ENCODE measurements at places on chromosomes 2 and 18. TPM values are rescaled to one million over a fixed set of nuclear protein-coding genes. Genes with fewer than 3 reads are reported as not detected.

- no peak for DNase-seq
- H3K4me1 ChIP-seq = no peaks in the 10 kb centered on the region
- no peaks in the 10 kb centered on the region for H3K27me3 ChIP-seq
- no peaks in the 10 kb centered on the region for H3K36me3 ChIP-seq
Observed at GRCh38 chr2:132366421-132367180, 50.0 kb upstream of the GPR39 start.

DNA sequence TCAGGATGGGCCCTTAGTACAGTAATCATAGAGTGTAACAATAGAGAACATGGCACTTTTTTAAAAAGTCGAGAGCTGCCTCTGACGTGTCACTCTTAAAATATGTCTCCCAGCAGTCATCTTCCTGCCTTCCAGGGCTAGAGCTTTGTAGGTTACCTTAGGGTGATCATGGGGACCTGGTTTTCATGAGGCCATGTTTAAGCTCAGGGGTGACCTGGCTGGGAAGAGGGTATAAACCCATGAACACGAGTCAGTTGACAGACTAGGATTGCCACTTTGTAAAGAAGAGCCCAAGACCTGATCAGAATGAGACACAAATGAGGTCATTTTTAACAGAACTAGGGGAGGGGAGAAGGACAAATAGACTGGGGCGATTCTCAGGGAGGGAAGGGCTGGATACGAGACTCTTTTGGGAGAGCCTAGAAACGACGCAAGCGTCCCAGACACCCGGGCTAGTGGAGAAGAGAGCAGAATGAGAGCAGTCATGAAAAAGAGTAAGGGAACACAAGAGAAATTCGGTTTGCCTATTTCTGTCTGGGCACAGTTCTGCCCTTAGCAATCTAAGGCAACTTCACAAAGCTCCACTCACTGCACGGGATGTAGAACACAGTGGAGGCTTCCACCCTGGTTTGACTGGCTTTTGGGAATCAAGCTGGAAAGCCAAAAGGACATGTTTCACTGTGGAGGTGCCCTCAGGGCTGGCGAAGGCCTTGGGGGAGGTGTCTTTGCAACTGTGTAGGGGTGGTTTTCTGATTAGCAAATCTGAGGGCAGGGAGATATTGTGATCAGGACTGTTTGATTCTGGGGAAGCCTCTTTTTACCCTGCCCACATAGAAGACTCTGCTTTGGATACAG, 1.8 kb upstream of the RAB31 start:
- H3K4me1 ChIP-seq = no peaks in the 10 kb centered on the region
- no peaks in the 10 kb centered on the region for H3K27me3 ChIP-seq
- H3K4me3 ChIP-seq = no peak overlapping the region
- H3K27ac ChIP-seq = no peak overlapping the region
- peak; percentile 34 for DNase-seq
- no peaks in the 10 kb centered on the region for H3K36me3 ChIP-seq

- H3K27ac ChIP-seq = no peak overlapping the region
- H3K27me3 ChIP-seq = peaks cover 19% of the 10 kb centered on the region
- DNase-seq = no peak
- H3K4me3 ChIP-seq = no peak overlapping the region
Observed at GRCh38 chr2:176094349-176094748, 1.8 kb downstream of the HOXD13 start.

DNA sequence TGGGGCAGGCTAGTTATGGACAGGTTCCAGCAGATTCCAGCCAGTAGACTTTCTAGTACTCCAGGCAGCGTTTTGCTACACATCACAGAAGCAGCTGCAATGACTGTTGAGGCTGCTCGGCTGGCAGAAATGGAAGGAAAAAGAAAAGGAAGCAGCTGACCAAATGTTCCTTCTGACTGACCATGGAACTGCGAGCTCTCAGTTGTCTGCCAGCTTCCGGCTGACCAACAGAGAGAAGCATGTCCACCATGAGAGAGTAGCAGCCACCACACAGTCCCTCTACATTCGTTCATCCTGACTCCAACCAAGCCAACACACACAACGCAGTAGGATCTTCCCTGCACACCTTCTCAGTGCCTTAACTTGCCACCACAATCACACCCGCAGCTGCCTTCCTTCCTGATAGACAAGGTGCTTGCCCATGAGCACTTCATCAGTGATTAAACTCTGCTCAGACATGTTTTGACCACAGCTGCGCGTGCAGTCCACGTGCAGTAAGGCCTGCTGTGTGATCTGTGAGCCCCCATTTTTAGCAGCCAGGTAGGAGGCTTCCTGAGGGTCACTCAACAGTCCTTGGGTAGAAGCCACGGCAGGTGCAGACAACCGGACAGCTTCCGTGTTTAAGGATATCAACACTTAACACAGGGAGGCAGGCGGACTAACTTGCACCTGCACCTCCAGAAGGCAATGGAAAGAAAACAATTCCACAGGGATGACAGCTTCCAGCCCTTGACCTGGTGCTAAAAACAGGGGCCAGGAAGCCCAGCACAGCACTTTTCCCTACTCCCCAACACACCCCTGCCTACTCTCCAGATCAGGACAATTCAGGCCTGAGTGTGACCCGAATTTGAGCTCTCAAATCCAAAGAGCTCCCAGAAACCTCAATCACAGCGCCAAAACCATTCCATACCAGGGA, 996 bp downstream of the TGFBRAP1 start:
- peak overlapping the region; percentile 67 for H3K27ac ChIP-seq
- H3K27me3 ChIP-seq = no peaks in the 10 kb centered on the region
- H3K4me1 ChIP-seq = no peaks in the 10 kb centered on the region
- H3K36me3 ChIP-seq = no peaks in the 10 kb centered on the region

DNA sequence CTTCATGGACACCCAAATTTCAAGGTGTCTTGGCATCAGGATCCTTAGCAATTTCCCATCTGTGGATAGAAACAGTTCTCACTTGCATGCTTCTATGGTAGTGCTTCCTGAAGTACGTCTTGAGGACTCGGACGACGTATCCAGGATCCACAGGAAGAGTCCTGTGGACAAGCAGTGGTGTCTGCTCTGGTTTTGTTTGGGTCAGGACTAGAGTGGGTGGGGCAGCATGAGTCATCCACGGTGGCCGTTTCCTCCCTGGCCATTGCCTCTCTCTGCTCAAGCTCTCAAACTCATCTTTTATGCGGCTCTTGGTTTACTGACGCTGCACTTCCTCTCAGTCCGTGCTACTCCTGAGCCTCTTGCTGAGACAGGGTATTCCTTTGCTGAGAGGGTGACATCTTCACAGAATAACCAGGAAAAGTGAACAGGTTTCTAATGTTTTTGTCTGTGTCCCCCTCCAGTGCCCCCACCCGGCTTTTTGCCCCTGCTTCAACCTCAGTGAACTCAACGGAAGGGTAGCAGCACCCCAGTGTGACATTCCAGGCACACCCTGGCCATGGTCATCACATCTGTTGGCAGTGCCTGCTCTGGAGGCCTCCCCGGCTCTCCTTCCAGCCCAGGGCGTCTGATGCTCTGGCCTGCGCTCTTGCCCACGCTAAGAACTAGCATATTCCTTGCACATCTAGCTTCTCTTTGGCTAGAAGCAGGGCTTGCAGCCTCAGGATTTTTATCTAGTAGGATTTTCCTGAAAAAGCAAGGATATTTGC, 62.2 kb downstream of the ARMC9 start:
- no peak overlapping the region for H3K27ac ChIP-seq
- H3K4me1 ChIP-seq = no peaks in the 10 kb centered on the region
- H3K27me3 ChIP-seq = no peaks in the 10 kb centered on the region
- no peak for DNase-seq
- no peaks in the 10 kb centered on the region for H3K36me3 ChIP-seq

DNA sequence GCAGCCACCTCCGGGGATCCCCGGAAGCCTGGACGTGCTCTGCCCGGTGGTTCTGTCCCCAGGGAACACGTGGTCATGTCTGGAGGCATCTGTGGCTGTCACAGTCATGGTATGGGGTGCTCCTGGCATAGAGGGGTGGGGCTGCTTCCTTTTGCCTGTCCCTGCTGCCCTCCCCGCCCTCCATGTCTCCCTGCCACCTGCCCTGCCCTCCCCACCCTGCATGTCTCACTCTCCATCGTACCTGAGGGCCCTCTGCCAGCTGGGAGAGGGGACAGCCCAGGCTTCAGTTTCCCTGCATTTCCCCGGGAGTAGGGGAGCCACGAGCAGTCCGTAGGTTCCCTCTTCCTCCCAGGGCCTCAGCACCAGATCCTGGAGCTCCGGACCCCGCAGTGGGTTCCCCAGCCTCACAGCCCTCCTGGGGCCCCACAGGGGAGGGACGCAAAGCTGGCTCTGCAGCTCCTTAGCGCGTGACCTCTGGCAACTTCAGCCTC, 90.0 kb upstream of the CTDP1 start:
- H3K27ac ChIP-seq = no peak overlapping the region

DNA sequence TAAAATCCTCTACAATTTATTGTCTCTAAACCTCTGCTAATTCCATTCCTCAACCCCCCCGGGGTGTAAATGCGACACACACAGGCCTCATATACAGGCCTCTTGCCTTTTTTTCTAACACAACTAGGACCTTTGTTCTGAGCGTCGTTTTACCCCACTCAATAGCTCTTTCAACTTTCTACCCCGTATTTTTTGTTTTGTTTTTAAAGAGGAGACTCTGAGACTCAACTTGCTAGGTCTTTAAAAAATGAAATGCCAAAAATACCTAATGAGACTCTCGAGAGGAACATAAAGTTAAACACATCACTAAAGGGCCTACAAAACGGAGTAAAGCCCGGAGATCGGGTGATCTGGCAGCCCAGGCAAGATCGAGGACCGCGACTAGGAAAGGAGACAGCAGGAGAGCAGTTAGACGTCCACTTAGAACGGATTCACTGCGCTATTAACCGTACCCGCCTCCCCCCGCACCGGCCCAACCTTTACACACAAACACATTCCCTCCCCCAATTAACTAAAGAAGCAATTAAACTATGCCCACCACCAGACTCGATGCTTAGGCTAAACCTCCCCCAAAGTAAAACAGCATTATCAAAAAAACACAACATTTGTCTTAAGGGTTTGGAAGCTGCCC, 1.7 kb downstream of the TRIP12 start:
- no peaks in the 10 kb centered on the region for H3K27me3 ChIP-seq
- peak overlapping the region; percentile 71 for H3K4me3 ChIP-seq
- no peaks in the 10 kb centered on the region for H3K4me1 ChIP-seq
- no peaks in the 10 kb centered on the region for H3K36me3 ChIP-seq

GRCh38 chr2:12759248-12759647, 42.5 kb downstream of the TRIB2 start:
- no peak overlapping the region for H3K4me3 ChIP-seq
- DNase-seq = no peak
- H3K27me3 ChIP-seq = no peaks in the 10 kb centered on the region
- H3K27ac ChIP-seq = no peak overlapping the region
- no peaks in the 10 kb centered on the region for H3K4me1 ChIP-seq
- H3K36me3 ChIP-seq = no peaks in the 10 kb centered on the region

GRCh38 chr2:224987733-224988132, 54.5 kb downstream of the DOCK10 start:
- no peaks in the 10 kb centered on the region for H3K4me1 ChIP-seq
- no peaks in the 10 kb centered on the region for H3K36me3 ChIP-seq
- no peak overlapping the region for H3K27ac ChIP-seq
- H3K4me3 ChIP-seq = no peak overlapping the region
- no peak for DNase-seq

- no peaks in the 10 kb centered on the region for H3K36me3 ChIP-seq
- no peaks in the 10 kb centered on the region for H3K4me1 ChIP-seq
- no peak overlapping the region for H3K4me3 ChIP-seq
- no peak for DNase-seq
- H3K27me3 ChIP-seq = no peaks in the 10 kb centered on the region
Observed at GRCh38 chr2:120132190-120132589, 91.0 kb downstream of the TMEM185B start.

- H3K36me3 ChIP-seq = no peaks in the 10 kb centered on the region
- no peak for DNase-seq
- H3K27me3 ChIP-seq = peaks cover 12% of the 10 kb centered on the region
Observed at GRCh38 chr18:59272891-59273758, at the start of gene RAX. TSS of gene RAX (minus strand) at chr18:59273454. CDS start at chr18:59273206, 248 bp downstream.

Gene GIGYF2
- 31.8 TPM for total RNA-seq

DNA sequence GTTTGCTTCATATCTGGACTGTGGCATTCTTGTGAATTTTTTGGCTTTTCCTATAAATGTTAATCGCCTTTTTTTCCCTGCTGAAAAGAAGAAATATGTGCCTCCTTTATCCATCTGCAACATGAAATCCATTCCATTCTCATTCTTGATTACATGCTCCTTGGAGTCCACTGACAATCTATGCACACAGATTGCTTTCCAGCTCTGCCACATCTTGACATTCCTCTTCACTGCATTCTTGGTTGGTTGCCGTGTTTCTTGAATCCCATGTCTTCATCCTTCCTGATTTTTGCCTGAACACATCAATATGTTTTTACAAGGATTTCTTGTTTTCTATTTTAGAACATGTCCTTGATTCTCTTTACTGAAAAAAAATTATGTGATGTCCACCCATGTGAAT, 26.7 kb upstream of the BIRC6 start:
- DNase-seq = no peak
- no peaks in the 10 kb centered on the region for H3K27me3 ChIP-seq

DNA sequence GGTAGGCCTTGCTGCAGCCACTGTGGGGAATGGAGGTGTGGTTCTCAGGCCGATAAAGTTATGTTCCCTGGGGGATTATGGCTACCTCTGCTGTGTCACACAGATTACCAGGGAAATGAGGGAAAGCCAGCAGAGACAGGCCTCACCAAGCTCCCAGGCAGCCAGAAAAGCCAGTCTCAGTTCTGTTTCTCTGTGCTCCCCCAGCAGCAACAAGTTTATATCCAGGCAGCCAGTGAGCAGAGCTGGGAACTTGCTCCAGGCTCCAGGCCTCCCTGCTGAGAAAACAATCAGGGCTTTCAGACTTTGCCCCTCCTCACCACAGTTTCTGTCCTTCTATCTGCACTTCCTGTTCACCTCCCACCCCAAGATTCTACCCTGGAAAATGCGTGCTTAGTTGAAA, 596.6 kb upstream of the GYPC start:
- H3K36me3 ChIP-seq = no peaks in the 10 kb centered on the region
- no peaks in the 10 kb centered on the region for H3K27me3 ChIP-seq
- DNase-seq = no peak
- H3K4me3 ChIP-seq = no peak overlapping the region

DNA sequence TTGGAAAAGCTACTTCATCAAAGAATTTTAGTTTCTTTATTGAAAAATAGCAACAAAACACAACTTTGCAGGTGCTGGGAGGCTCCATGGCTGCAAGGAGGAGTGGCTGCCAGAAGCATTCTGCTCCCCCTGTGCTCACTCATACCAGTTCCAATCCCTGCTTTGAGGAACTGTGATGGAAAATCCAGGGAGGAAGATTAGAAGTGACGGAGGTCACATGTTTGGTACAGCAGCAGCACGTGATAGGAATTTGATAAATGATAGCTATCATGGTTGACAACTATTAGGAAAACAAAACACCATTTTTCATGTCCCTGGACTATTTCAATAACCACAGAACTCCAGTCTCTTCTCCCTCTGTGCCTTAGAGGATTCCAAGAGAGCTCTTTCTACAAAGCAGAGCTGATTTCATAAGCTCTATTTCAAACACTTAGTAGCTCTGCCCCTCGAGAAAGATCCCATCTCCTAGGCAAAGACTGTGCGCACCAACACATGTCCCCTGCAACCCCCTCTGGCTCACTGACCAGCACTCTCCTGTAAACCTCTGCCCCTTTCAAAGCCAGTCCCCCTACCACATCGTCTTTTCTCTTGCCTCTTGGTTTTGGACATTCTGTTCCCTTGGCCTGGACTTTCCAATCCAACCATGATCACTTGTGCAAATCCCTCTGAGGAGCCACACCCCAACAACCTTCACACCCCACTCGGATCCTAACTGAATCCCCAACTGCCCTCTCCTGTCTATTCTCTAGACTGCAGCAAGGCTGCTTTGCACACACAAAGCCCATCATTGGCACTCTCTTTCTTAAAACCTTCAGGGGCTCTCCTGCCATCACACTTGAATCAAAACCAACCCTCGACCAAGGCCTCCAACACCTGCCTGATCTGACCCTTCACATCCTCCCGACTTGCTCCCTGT, 352.4 kb upstream of the PKDCC start:
- no peaks in the 10 kb centered on the region for H3K4me1 ChIP-seq
- no peaks in the 10 kb centered on the region for H3K36me3 ChIP-seq
- no peak overlapping the region for H3K27ac ChIP-seq
- DNase-seq = no peak

All from right lobe of liver (tissue), 6 donors.